Smooth muscle cell of the brain vasculature (primary cell): ENCODE measurements at places on chromosomes 3 and 15.
A peak's percentile ranks its signal among the peaks of the same experiment; 100 is the strongest.

GRCh38 chr3:81434161-81434560, 327.3 kb downstream of the GBE1 start:
- no peak for DNase-seq

- DNase-seq: peak; percentile 91
Measured at GRCh38 chr3:172658344-172659245, 52.3 kb downstream of the NCEH1 start.

DNA sequence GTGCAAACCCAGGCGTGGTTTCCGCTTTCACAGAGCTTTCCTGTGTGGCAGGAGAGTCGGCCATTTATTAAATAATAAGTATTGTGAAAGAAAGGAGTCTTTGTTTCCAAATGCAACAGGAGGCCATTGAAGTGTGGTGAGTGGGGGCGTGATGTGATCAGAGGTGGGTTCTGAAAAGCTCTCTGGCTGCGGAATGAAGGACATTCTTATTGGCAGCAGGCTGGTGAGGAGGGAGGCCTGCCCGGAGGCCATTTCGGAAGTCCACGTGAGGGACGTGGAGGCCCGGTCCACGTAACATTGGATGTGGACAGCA, 11.1 kb downstream of the ARNT2 start:
- DNase-seq: no peak

DNA sequence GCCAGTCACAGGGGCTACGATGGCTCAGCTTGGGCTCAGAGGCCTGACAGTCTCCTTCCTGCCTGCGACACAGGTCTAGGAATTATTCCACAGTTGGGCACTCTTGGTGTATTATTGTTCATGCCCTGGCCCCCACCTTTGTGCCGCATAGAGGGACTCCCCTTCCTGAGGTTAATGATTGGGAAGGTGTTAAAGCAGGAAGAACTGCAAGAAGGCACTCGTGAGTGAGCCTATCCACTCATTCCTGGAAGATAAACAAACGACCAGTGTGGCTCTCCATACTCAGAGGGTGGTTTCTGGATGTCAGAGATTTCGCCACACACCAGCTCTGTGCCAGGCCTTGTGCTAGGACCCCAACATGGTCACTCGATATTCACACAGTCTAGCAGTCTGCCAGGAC, 12.3 kb downstream of the LIPC start:
- DNase-seq: no peak

GRCh38 chr3:901953-902778, 190.7 kb upstream of the CNTN6 start:
- no peak for DNase-seq

- DNase-seq: no peak
Measured at GRCh38 chr15:38271895-38272294, 19.3 kb downstream of the SPRED1 start.

- DNase-seq: no peak
Measured at GRCh38 chr15:29570948-29571791, 251.1 kb downstream of the TJP1 start.

- no peak for DNase-seq
Measured at GRCh38 chr15:77749236-77749997, 116.7 kb upstream of the LINGO1 start.

DNA sequence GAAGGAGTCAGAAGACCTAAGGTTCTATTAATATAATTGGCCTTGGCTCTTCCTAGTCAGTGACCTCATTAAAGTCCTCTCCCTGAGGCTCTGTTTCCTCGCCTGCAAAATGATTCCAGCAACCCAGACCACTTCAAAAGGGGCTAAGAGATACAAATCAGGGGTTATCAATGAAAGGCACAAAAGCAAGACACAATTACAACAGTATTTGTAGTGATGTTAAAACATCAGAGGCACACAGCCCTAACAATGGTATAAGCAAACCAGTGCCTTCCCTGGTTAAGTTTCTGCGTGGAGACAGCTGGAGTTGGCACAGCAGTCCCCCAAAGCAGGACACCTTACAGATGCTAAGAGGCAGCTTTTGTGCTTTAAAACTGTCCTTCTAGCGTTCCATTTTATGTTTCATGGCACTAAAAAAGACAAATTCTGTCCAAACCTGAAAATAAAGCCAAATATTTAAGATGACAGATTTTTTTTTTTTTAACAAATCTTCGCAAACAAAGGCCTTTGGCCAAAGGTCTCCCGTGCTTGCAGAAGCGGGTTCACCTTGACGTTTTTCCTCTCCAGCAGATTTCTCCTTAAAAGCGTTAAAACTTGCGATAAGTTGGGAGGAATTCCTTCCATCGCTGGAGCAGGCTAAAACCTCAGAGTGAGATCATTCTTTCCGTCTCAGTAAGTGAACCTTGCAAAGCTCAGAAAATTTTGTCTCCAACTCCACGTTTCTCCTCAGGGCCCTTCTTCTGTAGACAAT, 999 bp downstream of the ZNF280D start:
- DNase-seq: peak; percentile 23

- DNase-seq: no peak
Measured at GRCh38 chr3:137349557-137350348, 392.0 kb downstream of the IL20RB start.

GRCh38 chr15:80966431-80967197, 23.0 kb downstream of the MESD start:
- no peak for DNase-seq

- no peak for DNase-seq
Measured at GRCh38 chr3:11236588-11237461, 35.4 kb upstream of the ATG7 start.

GRCh38 chr3:130093741-130094391, 12.2 kb downstream of the ALG1L2 start:
- DNase-seq: no peak

GRCh38 chr3:153209596-153209995, 47.6 kb downstream of the RAP2B start:
- DNase-seq: no peak

- no peak for DNase-seq
Measured at GRCh38 chr3:37723585-37723984, 138.1 kb upstream of the CTDSPL start.

GRCh38 chr3:34312684-34313083, 514.3 kb downstream of the PDCD6IP start:
- no peak for DNase-seq

- DNase-seq: no peak
Measured at GRCh38 chr3:106711650-106712049, 665.6 kb upstream of the CCDC54 start.
